ENCODE measurements at places on chromosomes 16 and 17.

GRCh38 chr16:57774705-57775285 is 27.5 kb downstream of the KIFC3 start:
- DNase-seq = no peak

GRCh38 chr17:9402590-9403199 is 172.9 kb downstream of the STX8 start:
- peak; percentile 13 for DNase-seq

- no peak for DNase-seq
These were observed 2.5 kb upstream of the ABCC12 start for GRCh38 chr16:48158296-48158695.

DNA sequence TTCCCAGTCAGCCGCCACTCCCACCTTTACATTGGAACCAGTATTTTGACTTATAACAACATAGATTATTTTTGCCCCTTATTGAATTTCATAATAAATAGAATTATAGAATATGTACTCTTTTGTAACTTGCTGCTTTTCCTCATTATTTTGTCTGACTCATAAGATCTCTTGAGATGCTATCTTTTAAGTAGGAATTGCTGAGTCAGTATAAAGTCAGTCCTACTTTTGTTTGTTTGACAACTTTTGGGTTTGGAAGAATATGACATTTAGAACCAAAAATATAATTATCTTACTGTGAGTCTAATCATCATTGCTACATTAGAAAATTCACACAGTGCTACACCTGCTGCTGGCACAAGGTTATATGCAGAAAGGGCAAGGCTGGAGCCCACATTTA is 69.7 kb downstream of the STXBP4 start:
- DNase-seq = no peak

GRCh38 chr16:49516382-49517036 is 142.9 kb downstream of the C16orf78 start:
- DNase-seq = no peak

- DNase-seq = no peak
These were observed 11.3 kb downstream of the NUBP1 start for GRCh38 chr16:10754941-10755340.

- no peak for DNase-seq
These were observed 831 bp upstream of the RCVRN start for GRCh38 chr17:9905902-9906301.

- DNase-seq = no peak
These were observed 62.3 kb downstream of the ZDHHC7 start for GRCh38 chr16:84948851-84949610.

- DNase-seq = no peak
These were observed 6.0 kb downstream of the MPG start for GRCh38 chr16:83781-84615.

- DNase-seq = no peak
These were observed 27.9 kb downstream of the VAT1L start for GRCh38 chr16:77816293-77816692.

DNA sequence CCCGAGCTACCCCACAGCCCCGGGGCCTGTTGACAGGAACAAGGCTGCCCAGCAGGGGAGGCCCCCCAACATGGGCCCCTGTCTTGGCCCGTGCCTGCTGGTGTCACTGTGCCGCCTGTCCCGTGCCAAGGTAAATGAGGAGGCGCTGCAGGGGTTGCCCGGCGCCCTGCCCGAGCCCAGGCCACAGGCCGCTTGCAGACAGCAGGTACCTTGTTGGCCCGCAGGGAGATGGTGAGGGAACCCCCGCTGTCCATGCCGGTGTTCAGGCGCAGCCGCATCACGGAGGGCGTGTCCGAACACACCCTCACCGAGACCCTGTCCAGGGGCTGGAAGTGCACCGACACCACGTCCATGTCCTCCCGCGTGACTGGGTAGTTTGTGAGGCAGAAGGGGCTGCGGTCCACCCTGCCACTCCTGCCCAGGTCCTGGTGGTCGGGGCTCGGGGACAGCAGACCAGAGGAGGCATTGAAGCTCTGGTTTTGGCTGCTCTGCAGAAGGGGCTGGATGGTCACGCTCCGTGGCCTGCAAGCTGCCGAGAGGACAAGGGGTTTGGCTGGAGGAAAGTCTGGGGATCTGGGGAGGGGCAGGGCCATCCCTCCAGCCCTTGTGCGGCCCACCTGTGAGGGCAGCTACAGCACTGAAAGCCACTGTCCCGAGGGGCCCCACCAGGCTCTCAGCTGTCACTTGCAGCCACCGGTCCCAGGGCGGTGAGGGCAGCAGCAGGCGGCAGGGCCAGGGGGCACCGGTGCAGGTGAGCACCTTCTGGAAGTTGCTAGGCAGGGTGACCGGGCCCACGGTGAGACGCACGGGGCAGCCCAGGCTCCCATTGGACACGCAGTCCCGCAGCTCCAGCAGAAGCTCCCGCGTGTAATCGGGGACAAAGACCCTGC is 5.6 kb downstream of the PGAP6 start:
- DNase-seq = no peak

GRCh38 chr16:57637020-57637419 is 8.6 kb downstream of the ADGRG1 start:
- no peak for DNase-seq

- no peak for DNase-seq
These were observed 9.3 kb downstream of the CCDC102A start for GRCh38 chr16:57527027-57527426.

GRCh38 chr17:17413215-17413792 is 63.5 kb upstream of the MED9 start:
- DNase-seq = no peak

GRCh38 chr16:38941-39892 is 14.2 kb downstream of the POLR3K start:
- no peak for DNase-seq

GRCh38 chr17:74773871-74774286 is 2.3 kb downstream of the NAT9 start:
- no peak for DNase-seq

DNA sequence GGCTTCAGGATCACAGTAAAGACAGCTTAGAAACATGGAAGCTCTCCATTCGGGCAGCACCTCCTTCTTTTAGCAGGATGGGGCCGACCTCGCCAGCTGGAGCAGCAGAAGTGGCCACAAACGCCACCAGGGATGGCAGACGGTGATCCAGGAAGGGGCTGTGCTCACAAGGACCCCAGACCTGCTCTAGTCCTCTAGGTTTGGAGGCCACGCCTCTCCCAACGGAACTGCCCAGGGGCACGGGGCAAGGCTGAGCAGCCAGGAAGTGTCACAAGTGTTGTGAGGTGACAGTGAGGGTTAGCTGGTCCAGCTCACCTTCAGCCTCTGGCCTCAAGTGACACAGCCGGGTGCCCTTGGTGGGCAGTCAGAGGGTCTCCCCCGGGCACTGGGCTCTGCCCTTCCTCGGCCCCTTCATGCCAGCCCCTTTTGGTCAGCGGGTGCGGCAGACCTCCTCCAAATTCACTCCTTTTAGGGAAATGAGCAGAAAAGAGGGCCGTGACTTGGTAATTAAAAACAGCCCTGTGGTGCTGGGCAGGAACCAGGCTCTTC is 20.4 kb downstream of the CEP295NL start:
- DNase-seq = no peak

GRCh38 chr16:79788949-79789348 is 188.4 kb upstream of the MAF start:
- no peak for DNase-seq

GRCh38 chr17:61875285-61875684 is 12.0 kb upstream of the BRIP1 start:
- no peak for DNase-seq

- peak; percentile 85 for DNase-seq
These were observed 42.2 kb downstream of the HOXB1 start for GRCh38 chr17:48488548-48489106.

DNA sequence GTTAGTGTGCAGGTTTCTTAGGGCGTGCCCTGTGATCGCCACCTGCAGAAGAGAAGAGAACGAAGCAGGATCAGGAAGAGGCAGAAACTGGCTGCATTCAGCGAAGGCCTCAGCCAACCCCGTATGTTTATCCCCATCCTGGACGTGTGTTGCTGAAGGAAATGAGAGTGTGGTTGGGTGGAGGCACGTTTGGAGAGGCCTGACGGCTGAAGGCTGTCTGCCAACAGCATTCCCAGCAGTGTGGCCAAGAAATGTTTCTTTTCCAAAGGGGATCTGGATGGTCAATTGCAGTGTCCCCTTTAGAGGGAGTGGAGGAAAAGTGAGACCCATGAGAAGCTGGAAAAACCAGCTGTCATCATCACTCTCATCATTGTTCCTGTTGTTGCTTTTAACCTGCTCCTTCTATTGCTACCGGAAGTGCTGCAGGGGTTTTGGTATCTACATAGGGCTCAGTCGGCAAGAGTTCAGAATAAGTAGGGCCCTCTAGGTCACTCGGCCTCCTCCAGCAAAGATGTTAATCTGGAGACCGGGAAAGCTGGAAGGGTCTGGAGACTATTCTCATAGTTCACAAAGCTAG is 46.5 kb upstream of the SLC47A1 start:
- DNase-seq = no peak

- DNase-seq = no peak
These were observed 79.0 kb upstream of the SMURF2 start for GRCh38 chr17:64741038-64741641.

GRCh38 chr17:80065478-80066170 is 29.2 kb downstream of the CCDC40 start:
- DNase-seq = no peak

GRCh38 chr16:56630134-56630533 is 2.3 kb upstream of the MT1M start:
- no peak for DNase-seq

DNA sequence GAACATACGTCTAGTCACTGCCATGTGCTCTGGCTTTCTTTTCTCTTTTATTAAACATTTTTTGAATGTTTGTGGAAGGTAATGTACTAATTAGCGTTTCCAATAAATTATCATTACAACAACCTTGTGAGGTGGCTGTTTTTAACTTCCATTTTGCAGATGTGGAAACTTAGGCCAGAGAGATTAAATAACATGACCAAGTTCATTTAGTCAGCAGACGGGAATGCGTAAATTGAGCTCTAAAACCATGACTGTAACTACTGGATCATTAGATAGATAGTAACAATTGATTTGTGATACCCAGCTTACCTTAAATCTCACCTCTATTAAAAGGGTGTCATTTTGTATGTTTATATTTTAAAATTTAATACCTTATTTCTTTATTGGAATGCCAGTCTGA is 49.4 kb downstream of the RABEP1 start:
- DNase-seq = no peak

DNA sequence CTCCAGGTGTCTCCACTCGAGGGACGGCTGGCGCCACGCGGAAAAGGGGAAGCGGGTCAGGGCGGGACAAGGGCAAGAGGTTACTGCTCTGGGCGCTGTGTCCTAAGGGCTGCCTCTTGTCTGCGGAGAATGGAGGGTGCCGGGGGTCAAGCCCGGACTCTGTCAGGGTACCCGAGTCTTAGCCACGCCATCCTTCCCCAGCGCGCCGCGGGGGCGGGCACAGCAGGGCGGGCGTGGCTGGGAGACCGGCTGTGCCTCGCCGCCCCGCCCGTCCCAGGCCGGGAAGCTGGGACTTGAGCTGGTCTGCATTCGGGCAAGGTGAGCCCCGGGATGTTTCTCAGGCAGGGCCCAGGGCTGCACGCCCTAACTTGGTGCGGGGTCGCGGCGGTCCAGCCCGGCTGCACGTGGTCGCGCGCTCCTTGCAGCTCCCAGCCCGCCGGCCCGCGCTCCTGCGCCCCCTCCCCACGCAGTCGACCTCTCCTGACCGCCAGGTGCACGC is 6.2 kb upstream of the ACTG1 start:
- no peak for DNase-seq

GRCh38 chr16:7137560-7138330 is 194.9 kb upstream of the RBFOX1 start:
- DNase-seq = no peak

- no peak for DNase-seq
These were observed 214.2 kb downstream of the STX8 start for GRCh38 chr17:9361188-9361955.

- DNase-seq = no peak
These were observed 15.7 kb downstream of the HYDIN start for GRCh38 chr16:71214746-71215381.

GRCh38 chr17:67289181-67289876 is 44.3 kb upstream of the HELZ start:
- DNase-seq = no peak

DNA sequence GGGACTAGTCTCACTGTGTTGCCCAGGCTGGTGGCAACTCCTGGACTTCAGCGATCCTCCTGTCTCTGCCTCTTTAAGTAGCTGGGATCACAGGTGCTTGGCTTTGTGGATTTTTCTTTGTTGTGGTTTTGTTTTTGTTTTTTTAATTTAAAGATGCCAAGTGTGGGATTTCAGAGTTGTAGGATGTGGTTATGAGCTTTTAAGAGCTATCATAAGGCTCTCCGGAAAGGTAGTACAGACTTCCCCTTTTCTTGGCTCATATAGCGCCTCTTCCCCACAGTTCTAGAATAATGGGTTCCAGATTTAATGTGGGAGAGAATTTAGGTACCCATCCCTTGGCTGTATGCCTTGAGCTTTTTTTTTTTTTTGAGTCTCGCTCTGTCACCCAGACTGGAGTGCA is 17.1 kb downstream of the AKAP1 start:
- DNase-seq = no peak

GRCh38 chr16:30054959-30055553 is 10.5 kb upstream of the ALDOA start:
- peak; percentile 43 for DNase-seq
